ENCODE measurements at places on chromosomes 5 and 9.

- DNase-seq = no peak
Observed at GRCh38 chr5:136040746-136041415, 12.1 kb downstream of the TGFBI start.

DNA sequence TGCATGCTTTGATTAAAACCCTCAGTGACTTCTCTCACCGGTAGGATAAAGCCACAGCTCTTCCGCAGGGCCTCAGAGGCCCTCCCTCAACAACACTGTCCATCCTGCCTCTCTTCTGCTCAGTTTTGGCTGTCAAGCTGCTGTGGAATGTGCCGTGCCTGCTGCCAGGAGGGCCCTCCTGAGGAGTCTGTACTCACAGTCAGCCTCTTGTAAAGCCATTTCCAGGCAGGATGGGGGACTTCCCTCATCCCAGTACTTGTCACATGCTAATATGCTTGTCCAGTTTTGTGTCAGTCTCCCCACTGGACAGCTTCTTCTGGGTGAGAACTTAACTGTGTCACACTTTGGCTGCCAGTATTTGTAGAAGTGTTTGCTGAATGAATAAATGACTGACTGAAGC lies 13.9 kb upstream of the DDX41 start:
- DNase-seq = no peak

DNA sequence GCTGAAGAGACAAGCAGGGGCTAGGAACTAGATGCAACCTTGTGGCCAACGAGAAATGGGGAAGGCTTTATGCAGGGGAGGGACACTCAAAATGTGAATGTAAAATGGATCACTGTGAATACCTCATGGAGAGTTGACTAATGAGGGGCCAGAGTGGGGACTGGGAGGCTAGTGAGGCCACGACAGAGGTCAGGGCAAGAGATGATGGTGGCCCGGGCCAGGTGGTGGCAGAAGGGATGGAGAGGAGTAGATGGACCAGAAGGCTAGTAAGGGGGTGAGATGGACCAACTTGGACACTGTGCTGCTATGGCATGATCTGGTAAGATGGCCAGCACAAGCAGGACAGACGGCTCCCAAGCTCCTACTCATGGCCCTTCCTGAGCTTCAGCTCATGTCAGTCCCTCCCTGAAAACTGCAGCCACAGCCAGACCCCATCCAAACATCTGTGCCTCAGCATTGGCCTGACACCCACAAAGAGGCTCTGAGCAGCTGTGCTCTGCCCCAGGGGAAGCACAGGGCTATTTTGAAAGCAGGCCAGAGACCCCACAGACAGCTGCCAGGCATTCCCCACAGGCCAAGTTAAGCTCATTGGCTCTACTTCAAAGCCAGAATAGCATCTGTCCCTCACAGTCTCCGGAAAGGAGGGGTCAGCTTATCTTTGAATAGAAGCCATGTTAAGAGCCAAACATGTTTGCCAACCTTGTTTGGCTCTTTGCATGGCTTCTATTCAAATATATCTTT lies 22.1 kb downstream of the P4HA2 start:
- DNase-seq = no peak

GRCh38 chr9:110432253-110432652 lies 94.6 kb upstream of the TXNDC8 start:
- no peak for DNase-seq

GRCh38 chr5:171622010-171622409 lies 163.6 kb upstream of the SMIM23 start:
- DNase-seq = no peak

- no peak for DNase-seq
Observed at GRCh38 chr9:37406603-37407401, 15.7 kb upstream of the GRHPR start.

GRCh38 chr5:113321276-113321675 lies 113.5 kb downstream of the TSSK1B start:
- DNase-seq = no peak

DNA sequence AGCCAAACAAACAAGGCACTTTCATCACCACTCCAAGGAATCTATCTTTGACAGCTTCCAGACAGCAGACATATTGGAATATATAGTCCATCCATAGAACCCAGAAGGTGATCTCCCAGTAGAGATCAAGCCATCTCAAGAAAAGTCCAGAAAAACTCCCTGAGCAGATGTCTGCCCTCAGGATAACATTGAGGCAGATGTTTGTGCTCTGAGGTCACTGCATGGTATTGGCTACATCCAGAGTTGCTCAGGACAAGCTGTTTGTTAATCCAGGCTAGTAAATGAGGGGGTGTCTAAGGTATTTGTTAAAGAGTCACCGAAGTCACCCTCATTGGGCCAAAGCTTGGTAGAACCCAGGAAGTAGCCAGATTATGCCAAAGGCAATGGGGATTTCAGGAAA lies 556.3 kb upstream of the KLF4 start:
- DNase-seq = no peak

- no peak for DNase-seq
Observed at GRCh38 chr9:37929441-37929895, 25.5 kb upstream of the SLC25A51 start.

- no peak for DNase-seq
Observed at GRCh38 chr5:62795926-62796325, 217.3 kb downstream of the LRRC70 start.

- DNase-seq = no peak
Observed at GRCh38 chr5:51381761-51382474, 1.3 kb upstream of the ISL1 start.

- DNase-seq = no peak
Observed at GRCh38 chr5:108707141-108707540, 40.6 kb upstream of the FER start.

- DNase-seq = no peak
Observed at GRCh38 chr5:117411701-117412100, 837.1 kb upstream of the SEMA6A start.

- DNase-seq = no peak
Observed at GRCh38 chr5:111385051-111385450, 127.3 kb downstream of the STARD4 start.

- no peak for DNase-seq
Observed at GRCh38 chr5:78113689-78114264, 180.7 kb downstream of the AP3B1 start.

- DNase-seq = no peak
Observed at GRCh38 chr9:34575862-34576596, 13.5 kb downstream of the CNTFR start.

DNA sequence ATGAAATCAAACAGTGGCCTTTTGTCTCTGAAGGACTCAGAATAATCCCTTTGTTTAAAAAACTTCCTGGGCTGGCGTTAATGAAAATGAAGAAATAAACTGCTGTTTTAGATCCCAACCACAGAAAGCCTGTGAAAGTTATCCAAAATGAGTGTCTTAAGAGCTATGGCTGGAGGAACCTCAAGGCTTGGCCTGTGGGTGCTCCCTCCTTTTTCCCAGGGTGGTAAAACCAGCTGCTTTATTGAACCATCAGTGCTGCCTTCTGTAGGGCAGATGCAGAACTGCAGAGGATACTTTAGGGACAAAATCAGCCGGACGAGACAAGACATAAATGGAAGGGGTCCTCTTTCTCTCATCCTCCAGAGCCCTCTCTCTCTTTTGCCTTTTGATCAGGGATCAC lies 100.9 kb downstream of the SMARCA2 start:
- DNase-seq = no peak

DNA sequence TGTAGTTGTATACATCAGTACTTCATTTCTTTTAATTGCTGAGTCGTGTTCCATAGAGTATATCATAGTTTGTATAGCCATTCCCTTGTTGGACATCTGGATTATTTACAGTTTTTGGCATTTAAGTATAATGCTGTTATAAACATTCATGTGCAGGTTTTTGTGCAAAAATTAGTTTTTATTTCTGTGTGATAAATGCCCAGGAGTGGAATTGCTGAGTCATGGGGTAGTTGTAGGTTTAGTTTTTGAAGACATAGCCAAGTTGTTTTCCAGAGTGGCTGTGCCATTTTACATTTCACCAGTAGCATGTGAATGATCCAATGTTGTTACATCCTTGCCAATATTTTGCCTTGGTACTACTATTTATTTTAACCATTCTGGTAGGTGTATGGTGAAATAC lies 12.5 kb downstream of the ZNF354B start:
- DNase-seq = no peak

GRCh38 chr9:69035438-69036308 lies at the start of gene FXN:
Gene FXN (plus strand): TSS chr9:69035752. CDS start chr9:69035783, 31 bp downstream.
- peak; percentile 68 for DNase-seq

- no peak for DNase-seq
Observed at GRCh38 chr9:35688558-35689541, 875 bp downstream of the TPM2 start.

GRCh38 chr5:9774472-9775079 lies 144.4 kb upstream of the TAS2R1 start:
- DNase-seq = no peak

DNA sequence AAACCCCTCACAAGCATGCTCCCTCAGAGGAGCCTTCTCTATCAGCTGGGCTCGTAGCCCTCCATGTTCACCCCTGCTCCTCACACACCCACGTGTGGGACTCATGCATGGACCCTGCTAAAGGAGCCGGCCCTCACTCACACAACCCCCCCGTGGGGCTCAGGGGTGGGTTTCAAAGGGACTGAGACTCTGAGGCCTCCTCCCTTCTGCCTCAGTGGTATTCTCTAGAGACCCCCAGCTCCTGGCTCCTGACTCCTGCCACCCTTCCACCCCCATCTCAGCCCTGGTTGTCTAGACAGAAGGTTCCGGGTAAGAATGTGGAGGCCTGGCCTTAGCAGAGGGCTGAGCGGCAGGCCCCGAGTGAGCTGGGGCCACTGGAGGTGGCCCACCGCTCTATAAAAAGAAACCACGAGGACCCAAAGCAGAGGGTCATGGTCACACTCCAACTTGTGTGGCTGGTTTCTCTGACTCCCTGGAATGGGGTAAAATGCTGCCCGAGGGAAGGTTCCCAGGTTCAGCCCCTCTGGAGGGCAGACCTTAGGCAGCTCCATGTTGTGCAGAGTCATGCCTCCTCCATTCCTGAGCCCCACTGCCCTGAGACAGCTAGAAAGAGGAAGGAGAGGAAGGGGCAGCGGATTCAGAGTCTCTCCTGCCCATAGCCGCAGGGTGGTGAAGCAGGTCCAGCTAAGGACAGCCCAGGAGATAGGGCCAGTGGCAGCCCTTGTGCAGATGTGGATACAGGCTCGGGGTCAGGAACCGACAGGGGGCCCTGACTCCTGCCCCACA lies 10.8 kb downstream of the SEPTIN8 start:
- no peak for DNase-seq

GRCh38 chr5:62575489-62575888 lies 3.1 kb upstream of the LRRC70 start:
- DNase-seq = no peak

GRCh38 chr5:40446910-40447309 lies 232.8 kb upstream of the PTGER4 start:
- no peak for DNase-seq

DNA sequence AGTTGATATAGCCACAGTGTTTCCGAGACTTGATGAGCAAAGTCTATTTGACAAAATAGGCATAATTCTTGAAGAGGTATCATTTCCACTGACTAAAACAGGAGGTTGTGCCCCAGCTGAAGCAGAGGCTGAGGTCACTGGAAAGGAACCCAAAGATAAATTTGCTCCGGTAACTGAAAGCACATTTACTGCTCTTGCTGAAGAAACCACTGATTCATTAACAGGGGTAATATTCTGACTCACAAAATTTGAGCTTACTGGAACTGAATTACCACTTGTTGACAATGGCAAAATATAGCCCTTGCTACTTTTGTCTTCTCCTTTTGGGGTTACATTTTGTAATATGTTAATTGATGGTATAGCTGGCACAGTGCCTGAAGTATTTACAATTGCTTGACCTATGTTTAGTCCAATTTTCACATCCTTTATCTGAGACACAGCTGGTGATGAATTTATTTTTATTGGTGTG lies 30.2 kb downstream of the MLANA start:
- no peak for DNase-seq

DNA sequence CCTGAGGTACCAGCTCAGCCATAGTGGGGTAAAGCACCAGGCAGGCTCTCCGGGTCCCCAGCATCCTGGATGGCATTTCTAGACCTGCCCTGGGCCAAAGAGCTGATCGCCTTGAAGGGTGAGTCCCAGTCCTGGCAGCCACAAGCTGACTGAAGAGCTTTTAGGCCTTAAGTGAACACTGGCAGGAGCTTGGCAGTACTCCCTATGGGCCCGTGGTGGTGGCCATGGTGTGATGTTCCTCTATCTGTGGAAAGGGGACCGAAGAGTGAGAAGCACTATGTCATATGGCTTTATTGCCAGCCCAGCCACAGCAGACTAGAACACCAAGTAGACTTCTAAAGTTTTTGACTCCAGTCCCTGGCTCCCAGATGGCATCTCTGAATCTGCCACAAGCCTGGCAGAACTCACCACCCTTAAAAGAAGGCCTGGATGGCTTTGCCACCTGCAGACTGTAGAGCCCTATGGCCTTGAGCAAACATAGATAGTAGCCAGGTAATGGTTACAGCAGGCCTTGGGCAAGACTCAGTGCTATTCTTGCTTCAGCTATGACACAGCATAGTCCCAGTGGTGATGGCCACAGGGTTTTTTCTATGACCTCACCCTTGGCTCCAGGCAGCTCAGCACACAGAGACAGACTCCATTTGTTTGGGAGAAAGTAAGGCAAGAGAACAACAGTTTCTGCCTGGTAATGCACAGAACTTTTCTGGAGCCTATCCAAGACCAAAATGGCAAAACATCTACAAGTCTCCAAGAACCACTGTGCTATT lies 801.5 kb upstream of the DMAC1 start:
- no peak for DNase-seq

GRCh38 chr5:94228791-94229190 lies 389.6 kb downstream of the KIAA0825 start:
- no peak for DNase-seq

- no peak for DNase-seq
Observed at GRCh38 chr5:149826574-149826973, 96.5 kb downstream of the PPARGC1B start.

- no peak for DNase-seq
Observed at GRCh38 chr9:98220911-98221310, 28.5 kb upstream of the CORO2A start.

DNA sequence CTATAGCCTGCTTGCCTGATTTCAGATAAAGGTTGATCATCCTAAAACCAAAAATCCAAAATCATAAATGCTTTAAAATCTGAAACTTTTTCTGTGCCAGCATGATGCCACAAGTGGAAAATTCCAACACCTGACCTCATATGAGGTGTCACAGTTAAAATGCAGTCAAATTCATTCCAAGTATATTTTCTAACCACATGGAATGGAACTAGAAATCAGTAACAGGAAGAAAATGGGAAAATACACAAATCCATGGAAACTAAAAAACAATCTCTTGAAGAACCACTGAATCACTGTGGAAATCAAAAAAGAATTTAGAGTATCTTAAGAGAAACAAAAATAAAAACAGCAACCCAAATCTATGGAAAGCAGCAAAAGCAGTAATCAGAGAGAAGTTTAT lies 297.5 kb upstream of the COX7C start:
- no peak for DNase-seq

DNA sequence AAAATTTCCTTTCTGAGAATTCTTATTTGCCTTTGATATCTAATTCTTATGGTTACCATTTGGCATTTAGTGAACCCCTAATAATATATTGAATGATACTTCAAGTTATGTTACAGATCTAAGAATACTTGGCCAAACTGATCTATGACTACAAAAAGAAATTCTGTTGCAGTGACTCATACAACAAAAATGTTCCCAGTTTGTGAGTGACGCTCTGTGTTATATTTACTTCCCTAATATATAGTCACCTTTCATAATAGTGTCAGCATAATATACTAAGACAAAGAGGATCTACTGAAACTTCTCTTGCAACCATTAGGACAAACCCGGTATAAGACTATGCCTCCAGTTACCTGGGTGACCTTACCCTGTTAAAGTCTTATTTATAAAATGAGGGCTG lies 216.9 kb upstream of the TLX3 start:
- DNase-seq = no peak

- DNase-seq = no peak
Observed at GRCh38 chr5:31413030-31413812, 118.7 kb downstream of the DROSHA start.

Measured in effector CD4-positive, alpha-beta T cell (primary cell).